ENCODE measurements at places on chromosomes 3 and 15.

DNA sequence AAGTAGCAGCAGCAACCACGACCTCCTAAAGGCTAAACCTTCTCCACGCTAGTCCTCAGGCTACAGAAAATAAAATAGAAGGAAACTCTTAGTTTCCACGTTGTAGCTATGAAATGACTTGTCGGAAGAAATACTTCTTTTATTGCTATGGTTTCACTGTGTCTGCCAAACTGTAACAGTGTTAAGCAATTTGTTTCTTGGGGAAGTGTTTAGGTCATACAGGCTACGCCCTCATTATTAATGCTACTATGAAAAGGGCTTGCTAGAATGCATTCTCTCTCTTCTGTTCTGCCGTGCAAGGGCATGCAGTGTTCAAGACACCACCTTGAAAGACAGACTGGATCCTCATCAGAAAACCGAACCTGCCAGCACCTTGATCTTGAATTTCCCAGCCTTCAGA is 462.7 kb downstream of the PLOD2 start:
- DNase-seq: no peak

DNA sequence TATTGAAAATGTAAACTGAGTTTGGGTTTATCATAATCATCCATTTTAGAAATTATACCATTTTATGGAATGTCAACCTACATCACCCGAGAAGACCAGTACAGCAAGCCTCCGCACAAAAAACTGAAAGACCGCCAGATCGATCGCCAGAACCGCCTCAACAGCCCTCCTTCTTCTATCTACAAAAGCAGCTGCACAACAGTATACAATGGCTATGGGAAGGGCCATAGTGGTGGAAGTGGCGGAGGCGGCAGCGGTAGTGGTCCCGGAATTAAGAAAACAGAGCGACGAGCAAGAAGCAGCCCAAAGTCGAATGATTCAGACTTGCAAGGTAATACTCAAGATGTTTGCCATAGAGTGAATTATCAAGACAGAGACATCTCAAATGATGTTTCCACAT is 197.0 kb downstream of the GHSR start:
- no peak for DNase-seq

DNA sequence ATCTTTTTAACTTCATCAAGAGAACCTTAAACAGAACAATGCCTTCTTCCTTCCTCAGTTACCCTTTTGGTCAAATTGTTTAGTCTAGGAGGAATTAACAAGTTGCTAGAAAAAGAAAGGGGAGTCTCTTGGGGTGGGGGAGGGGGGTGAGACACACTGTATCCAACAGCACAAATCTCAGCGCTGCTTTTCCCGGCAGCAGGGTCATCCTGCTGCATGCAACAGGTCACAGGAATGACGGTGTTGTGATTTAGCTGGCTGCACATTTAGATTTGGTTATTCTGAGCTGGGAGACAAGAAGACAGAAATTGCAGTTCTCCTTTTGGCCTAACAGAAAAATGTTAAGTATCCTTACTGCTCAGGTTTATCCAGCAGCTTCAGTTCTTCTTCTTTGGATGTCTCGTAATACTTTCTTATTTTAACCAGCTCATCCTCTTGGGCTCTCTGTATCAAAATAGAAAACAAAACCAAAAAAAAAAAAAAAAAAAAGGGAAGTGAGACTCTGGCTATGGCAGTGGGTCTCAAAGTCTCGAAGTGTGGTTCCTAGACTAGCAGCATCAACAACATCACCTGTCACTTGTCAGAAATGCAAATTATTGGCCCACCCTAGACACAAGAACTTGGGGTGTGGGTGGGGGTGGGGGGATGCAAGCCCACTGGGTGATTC is 190.5 kb downstream of the GREM1 start:
- no peak for DNase-seq

DNA sequence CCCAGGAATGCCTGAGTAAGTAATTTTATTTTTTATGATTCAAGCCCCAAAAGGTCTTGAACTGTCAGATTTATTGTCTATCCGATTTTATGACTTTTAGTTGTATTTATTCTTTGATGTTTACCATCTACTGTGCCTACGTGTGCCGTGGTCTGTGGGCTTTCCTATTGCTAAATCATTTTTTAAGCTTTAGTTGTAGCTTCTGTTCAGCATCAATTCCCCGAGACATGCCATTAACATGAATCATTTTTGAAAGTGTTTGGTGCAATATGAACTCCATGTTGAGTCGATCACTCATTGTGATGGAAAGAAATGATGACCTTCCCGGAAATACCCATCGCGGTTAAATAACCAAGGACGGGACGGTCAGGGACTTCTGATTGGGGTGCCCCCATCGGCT is 268.7 kb upstream of the THRB start:
- DNase-seq: no peak

DNA sequence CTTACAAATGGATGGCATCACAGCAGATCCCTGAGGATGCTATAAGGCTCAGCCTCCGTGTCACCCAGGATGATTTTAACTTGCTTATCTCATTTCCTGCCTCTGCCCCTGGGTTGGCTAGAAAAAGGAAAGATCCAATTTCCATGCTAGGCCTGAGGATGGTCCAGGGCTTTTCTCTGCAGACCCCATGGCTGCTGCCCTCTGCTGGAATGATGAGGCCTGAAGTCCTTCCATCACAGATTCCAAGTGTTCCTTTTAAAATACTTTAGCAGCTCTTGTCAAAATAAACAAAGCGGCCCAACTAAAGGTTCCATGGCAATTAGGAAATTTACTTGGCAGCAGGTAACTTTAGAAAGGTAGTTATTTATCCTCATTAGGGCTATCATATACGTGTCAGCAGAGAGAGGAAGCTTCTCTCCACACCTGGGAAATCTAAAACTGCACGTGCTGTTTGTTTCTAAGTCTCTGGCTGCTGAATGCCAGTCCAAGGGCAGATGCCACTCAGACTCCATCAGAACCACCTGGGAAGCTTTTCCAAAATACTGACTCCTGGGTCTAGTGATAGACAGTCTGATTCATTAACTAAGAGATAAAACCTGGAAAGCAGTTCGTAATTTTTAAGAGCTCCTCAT is 401.9 kb upstream of the IL12A start:
- DNase-seq: no peak

GRCh38 chr3:142999881-143000280 is 1.5 kb upstream of the U2SURP start:
- DNase-seq: no peak

GRCh38 chr3:51621091-51621892 is 49.8 kb upstream of the TEX264 start:
- no peak for DNase-seq

GRCh38 chr15:78302579-78303312 is 3.3 kb upstream of the SKIC8 start:
- DNase-seq: no peak
